ENCODE measurements at places on chromosomes 11 and 22.

DNA sequence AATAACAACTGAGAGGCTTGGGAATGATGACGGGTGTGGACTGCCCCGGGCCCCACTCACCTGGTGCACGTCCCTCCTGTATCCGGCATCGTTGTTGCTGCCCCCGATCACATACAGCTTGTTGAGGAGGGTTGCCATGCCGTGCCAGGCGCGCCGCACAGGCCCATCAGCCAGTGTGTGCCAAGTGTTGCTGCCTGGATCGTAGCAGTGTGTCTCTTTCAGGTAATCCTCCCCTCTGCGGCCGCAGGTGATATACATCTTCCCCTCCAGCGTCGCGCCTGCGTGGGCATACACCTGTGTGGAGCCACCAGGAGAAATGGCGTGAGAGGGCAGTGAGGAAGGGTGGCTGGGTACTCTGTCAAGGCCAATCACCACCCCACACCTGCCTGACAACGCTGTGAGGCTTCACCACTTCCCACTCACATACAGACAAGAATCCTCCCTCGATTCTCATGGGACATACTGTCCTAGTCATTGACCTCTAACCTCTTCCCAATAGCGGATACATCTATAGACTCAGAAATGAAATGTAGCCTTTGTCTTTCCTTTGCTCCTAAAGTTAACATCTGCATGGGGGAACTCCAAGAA is 8.9 kb upstream of the SCARF2 start:
- no peak overlapping the region for H3K4me3 ChIP-seq
- no peak for DNase-seq
- H3K36me3 ChIP-seq: peaks cover 31% of the 10 kb centered on the region
- H3K27me3 ChIP-seq: no peaks in the 10 kb centered on the region
- H3K27ac ChIP-seq: no peak overlapping the region

DNA sequence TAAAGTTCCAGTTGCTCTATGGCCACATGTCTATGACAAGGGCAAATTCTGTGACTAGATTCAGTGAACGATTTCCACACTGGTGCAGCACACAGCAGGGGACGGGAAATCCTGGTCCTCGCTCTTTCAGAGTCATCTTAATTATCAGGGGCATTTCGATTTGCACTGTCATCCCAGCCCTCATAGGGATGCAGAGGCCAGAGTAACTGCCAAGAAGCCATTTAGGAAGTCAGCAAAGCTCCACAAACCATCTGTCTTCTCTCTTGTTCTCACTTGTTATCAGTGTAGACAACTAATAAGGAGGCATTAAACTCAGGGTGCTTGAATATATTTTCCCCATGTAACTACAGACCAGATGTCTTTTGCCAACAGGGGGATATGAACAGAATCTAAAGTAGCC is 151.7 kb downstream of the STK33 start:
- no peaks in the 10 kb centered on the region for H3K27me3 ChIP-seq
- no peak overlapping the region for H3K27ac ChIP-seq
- H3K36me3 ChIP-seq: no peaks in the 10 kb centered on the region

DNA sequence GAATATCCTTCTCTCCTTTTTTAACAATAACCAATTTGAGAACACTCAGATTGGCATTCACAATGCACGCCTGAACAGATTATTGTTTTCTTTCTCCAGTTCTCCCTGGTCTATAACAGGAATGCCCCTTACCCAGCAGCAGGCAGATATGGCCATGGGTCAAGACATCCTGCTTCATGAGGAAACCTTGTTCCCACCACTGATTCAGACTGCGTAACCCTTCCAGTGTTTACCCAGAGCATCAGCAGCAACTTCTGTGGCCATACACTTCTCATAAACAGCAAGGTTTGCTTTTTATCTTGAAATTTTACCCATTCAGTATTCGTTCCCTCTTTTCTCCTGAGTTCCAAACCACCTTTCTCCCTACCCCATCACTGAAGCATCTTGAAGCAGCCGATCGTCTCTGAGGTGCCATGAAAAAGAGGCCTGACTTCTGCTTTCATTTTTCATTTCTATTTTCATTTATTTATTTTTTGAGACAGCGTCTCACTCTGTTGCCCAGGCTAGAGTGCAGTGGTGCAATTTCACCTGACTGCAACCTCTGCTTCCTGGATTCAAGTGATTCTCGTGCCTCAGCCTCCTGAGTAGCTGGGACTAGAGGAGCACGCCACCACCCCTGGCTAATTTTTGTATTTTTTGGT is 9.6 kb downstream of the PTS start:
- no peak overlapping the region for H3K27ac ChIP-seq
- H3K27me3 ChIP-seq: no peaks in the 10 kb centered on the region
- no peak overlapping the region for H3K4me3 ChIP-seq

- no peaks in the 10 kb centered on the region for H3K36me3 ChIP-seq
- DNase-seq: no peak
- no peak overlapping the region for H3K4me3 ChIP-seq
Measured at GRCh38 chr11:116249561-116249960, 523.2 kb downstream of the BUD13 start.

Measured in IMR-90 (cell line).